ENCODE measurements at places on chromosomes 13 and 19.

DNA sequence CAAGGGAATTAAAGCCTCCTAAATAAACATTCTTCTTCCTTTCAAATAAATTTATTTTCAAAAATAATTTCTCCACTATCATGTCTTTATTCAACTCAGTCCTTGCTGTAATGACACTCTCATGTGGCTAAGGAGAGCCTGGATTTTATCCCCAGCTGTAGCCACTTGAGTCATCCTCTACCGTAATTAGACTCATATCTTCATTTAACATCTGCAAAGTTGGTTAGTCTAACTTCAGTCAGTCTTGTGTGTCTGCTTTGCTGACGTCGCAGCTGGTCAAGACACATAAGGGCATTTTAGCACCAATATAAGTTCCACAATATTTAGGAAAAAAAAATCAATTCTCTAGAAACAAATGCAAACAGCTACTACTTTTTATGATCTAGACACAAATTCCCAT, 776.4 kb upstream of the ATXN8OS start:
- DNase-seq, result no peak

DNA sequence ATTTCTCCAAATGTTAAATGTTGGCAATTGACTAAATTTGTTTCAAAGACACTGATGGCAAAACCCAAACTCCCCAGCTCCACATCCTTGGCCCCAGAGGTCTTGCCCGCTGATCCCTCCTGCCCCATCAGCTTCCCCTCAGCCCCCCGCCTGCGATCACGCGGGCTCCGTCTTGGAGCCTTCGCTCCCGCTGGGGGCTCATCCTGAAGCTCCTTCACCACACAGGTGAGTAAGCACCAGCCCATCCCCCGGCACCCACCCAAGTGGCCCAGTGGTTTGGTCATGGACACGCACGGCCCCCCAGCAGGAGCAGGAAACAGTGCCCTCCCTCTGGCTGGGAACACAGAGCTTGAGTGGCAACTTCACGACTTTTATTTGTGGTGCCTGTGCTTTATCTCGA, 14.9 kb downstream of the EPS8L1 start:
- DNase-seq, result no peak

GRCh38 chr19:53809518-53810186, 14.5 kb downstream of the NLRP12 start:
- DNase-seq, result no peak

GRCh38 chr19:55398200-55398925, 9.2 kb downstream of the UBE2S start:
- no peak for DNase-seq

- DNase-seq, result no peak
Observed at GRCh38 chr19:40801426-40802299, 2.7 kb downstream of the EGLN2 start.

DNA sequence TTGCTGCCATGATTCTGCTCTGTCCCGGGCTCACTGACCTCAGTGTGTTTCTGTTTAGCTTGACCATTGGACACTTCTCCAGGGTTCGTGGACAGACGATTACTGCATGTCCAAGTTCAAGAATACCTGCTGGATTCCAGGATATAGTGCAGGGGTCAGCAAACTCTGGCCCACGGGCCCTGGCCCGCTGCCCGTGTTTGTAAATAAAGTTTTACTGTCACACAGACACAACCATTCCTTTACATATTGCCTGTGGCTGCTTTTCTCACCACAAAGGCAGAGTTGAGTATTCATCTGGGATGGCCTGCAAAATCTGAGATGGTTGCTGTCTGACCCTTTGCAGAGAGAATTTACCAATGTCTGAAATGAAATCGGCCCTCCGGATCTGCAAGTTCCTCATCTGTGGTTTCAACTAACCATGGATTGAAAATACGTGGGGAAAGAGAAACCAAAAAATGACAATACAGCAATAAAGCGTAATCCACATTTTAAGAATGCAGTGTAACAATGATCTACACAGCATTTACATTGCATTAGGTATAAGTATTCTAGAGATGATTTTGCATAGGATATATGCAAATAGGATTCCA, 25.9 kb upstream of the F2RL3 start:
- no peak for DNase-seq

- DNase-seq, result peak; percentile 43
Observed at GRCh38 chr19:12757544-12758274, 6.1 kb downstream of the BEST2 start.

Measured in CD4-positive, alpha-beta T cell treated with Interleukin-6 at 100 ng/mL for 8 hours (primary cell).